ENCODE measurements at places on chromosomes 1 and 21. TPM values are rescaled to one million over a fixed set of nuclear protein-coding genes. Genes with fewer than 3 reads are reported as not detected.

Gene NCAM2
- 3.7 TPM for total RNA-seq

GRCh38 chr1:201890223-201890622 lies 1.5 kb downstream of the SHISA4 start:
- no peak for DNase-seq

Gene CA6
- total RNA-seq: not detected

Gene NPR1
- total RNA-seq: 21.0 TPM

Gene APCS
- total RNA-seq: not detected

DNA sequence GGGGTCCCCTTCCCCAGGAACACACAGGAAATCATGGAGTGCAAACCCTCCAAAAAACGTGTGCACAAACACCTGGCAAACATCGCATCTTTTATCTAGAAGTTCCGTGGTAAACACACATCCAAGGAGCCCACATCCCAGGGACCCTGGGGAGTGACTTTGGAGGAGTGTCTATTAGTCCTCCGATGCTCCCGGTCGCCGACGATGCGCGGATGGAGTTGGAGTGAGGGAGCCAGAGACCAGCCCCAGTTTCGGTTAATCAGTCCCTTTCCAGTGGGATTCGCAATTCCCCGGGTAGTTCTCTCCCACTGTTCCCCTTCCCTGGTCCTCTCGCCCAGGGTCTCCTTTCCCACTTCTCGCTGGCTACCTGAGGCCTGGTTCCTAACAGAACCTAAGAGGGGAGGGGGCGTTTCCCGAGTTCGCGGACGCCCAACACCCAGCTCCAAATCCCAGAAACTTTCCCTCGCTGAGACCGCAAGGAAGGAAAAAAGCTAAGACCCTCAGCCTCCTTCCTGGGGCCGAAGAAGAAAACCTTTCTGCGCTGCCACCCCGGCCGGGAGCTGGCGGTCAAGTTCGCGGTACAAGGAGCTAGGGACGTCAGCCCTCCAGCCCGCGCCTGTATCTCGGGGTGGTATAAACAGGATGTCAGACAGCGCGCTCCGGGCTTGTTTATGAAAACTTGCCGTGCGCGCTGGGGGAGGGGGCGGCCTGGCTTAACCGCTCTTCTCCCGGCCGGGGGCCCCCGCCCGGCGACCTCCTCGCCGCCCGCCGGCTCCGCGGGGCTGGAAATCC lies 787 bp downstream of the JAK1 start:
- DNase-seq: peak; percentile 75

GRCh38 chr1:247747616-247748015 lies 325 bp downstream of the OR14A2 start:
- no peak for DNase-seq

Gene CD48
- total RNA-seq: 6.0 TPM

Gene SAMD11
- total RNA-seq: 13.9 TPM

GRCh38 chr1:25039229-25039628 lies 109.2 kb upstream of the RUNX3 start:
- no peak for DNase-seq

Gene INSRR
- total RNA-seq: 0.13 TPM

Gene PTGFRN
- 103 TPM for total RNA-seq

DNA sequence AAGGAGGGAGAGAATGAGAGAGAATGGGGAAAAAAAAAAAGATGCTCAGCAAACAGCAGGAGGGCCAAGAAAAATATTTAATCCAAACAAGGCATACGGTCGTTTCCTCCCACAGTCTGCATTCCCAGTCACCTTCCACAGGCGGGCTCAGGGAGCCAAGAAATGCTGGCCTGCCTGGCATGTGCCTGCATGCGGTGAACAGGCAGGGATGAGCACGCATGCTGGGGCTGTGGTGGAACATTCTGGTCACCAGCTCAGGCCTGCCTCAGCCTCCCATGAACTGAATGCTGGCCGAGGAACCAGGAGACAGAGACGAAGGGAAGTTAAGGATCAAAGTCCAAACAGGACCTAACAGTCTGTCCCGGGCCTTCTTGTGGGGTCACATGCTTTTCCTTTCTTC lies 335.3 kb downstream of the ASTN1 start:
- DNase-seq: no peak

Gene KLHDC8A
- total RNA-seq: not detected

- no peak for DNase-seq
Observed at GRCh38 chr1:55225228-55225627, 10.1 kb upstream of the USP24 start.

Gene OR2T35
- total RNA-seq: not detected

DNA sequence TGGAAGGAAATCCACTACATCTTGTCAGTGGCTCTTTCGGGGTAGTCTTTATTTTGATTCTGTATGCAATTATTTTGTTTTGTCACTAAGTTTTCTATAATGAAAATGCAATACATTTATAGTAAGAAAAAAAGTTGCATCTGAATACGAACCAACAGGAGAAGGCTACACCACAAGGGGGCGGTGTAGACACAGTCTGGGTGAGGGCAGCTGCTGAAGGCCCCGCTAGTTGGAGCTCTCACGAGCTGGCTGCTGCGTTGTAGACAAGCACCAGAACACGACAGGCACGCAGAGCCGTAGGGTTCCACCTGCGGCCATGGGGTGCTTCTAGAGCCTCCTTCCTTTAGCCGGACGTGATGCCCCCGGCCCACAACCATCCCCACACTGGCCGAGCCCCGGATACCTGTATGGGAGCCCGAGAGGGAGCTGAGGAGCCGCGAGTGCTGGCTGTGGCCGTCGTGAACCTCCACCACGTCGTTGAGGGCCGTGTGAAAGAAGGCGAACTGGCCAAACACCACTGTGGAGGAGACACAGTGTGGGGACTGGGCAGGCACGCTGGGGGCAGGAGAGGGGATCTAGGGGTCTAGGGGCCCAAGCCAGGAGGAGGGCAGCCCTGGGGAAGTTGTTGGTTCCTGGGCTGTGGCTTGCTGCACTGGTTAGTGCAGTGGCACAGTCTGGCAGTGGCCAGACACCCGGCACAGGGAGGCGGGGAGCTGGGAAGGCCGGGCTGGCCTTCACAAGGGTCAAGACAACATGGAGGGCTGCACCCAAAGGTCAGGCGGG lies 160.8 kb downstream of the ZSCAN20 start:
- peak; percentile 92 for DNase-seq
